ENCODE measurements at places on chromosomes 6 and 20. TPM values are rescaled to one million over a fixed set of nuclear protein-coding genes. Genes with fewer than 3 reads are reported as not detected.

Gene STK38
- total RNA-seq: 12.1 TPM

Gene ENTPD6
- total RNA-seq: 53.3 TPM

Gene CBLN4
- not detected for total RNA-seq

Gene CGA
- total RNA-seq: not detected

Gene C6orf62
- total RNA-seq: 65.4 TPM

Gene BACH2
- total RNA-seq: 0.27 TPM

Gene IDH3B
- 134 TPM for total RNA-seq

Gene ALDH8A1
- 0.38 TPM for total RNA-seq

Gene PARD6B
- total RNA-seq: 0.27 TPM

All from endothelial cell of coronary artery (primary cell).